ENCODE measurements at places on chromosomes 12 and 14.

DNA sequence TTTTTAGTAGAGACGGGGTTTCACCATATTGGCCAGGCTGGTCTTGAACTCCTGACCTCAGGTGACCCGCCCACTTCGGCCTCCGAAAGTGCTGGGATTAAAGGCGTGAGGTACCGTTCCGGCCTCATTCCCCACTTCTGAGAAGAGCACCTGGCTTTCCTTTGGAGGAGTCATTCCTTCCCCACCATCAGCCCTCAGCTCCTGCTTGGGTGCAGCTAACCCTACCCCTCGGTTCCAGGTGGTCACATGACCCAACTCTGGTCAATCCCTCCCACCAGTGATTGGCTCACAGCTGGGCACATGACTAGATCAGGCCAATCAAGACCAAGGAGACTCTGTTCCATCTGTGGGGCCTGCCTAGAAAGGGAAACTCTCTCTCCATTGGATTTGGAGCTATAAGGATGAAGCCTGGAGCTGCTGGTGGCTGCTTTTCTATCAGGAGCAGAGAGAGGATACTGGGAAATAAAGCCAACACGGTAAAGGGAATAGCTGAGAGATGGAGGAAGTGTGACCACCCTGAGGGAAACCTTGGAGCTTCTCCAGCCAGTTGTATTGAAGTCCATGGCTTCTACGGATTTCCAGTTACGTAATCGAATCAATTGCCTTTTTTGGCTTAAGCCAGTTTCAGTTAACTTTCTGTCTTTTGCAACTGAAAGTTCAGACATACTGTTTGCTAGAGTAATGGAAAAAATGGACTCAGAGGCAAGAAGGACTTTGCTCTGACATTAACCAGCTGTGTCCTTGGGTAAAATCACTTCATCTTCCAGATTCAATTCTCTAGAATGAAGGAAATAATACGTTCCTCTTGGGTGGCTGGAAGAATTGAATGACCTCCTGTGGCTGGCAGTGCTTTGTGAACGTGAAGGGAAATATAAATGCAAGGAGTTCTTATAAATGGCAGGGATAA, 19.7 kb upstream of the IFT81 start:
- no peak for DNase-seq

DNA sequence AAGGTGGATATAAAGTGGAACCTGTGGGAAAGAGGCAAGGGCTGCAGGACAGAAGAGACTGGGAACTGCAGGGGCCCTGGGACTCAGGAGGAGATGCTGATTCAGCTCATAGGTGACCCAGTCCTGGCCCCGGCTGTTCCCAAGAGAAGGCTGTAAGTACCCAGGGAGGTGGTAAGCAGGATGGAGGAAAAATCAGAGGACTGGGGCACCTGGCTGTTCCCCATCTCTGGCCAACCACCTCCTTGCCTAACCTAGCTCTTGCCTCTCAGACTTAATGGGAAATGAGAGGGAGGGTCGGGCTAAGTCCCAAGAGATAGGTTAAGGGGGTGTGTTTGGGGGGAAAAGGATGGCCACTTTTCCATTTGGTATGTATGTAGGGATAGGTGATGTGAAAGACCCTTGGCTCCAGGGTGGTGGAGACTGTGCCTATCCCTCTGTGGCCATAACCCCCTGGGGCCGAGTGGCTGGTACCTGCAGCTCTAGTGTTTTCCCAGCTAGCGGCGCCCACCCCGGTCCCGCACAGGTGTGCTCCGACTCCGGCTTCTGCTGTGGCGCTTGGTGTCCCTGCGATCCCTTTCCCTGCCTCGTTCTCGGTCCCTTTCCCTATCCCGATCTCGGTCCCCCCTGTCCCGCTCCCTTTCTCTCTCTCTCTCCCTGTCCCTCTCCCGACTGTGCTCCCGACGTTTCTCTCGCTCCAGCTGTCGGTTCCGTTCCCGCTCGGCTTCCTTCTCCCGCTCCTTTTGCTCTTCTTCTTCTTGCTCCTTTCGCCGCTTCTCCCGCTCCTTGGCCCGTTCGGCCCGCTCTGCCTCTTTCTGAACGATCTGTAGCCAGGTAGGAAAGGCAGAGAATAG, 1.6 kb upstream of the CDH24 start:
- DNase-seq, result no peak

GRCh38 chr12:113961921-113962710, 4.0 kb downstream of the RBM19 start:
- no peak for DNase-seq

DNA sequence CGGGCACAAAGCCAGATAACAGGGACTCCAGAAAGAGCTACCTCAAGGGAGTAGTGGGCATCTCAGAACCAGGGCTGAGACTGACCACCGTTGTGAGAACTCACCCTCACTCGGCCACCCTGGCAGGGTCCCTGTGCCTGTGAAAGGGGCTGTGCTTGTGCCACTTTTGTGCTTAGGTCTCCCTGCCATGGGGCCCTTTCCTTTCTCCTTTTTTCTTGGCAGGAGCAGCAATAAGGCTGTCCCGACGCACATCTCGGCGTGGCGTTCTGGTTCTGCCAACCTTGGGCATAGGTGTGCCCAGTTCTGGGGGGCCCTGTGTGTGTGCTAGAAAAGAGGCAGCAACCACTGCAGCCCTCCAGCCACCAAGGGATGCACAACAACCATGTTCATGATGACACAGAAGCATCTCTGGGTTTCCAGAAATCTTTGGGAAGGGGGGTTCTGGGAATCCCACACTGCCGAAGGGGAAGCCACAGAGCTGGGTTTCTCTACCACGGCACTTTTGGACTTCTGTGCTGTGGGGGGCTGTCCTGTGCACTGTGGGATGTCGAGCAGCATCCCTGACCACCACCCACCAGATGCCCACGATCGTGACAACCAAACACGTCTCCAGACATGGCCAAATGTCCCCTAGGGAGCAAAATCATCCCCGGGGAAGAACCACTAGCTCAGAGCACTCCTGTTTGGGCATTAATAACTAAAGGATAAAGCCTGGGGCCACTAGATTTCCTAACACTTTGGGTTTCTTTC, 13.1 kb upstream of the TMEM119 start:
- DNase-seq, result no peak

- no peak for DNase-seq
Measured at GRCh38 chr12:98645572-98646067, 530 bp downstream of the APAF1 start.

Data from fibroblast of skin of left quadriceps (primary cell).